ENCODE measurements at places on chromosomes 16 and 17.
A peak's percentile ranks its signal among the peaks of the same experiment; 100 is the strongest.

GRCh38 chr17:28725166-28725659 lies 820 bp downstream of the TLCD1 start:
- H3K36me3 ChIP-seq, result peaks cover 46% of the 10 kb centered on the region
- DNase-seq, result no peak
- no peaks in the 10 kb centered on the region for H3K27me3 ChIP-seq

GRCh38 chr16:2095315-2095853 lies 40.3 kb downstream of the PKD1 start:
- peaks cover 70% of the 10 kb centered on the region for H3K36me3 ChIP-seq
- no peak overlapping the region for H3K4me3 ChIP-seq
- no peaks in the 10 kb centered on the region for H3K4me1 ChIP-seq
- no peak for DNase-seq
- no peak overlapping the region for H3K27ac ChIP-seq
- no peaks in the 10 kb centered on the region for H3K27me3 ChIP-seq

DNA sequence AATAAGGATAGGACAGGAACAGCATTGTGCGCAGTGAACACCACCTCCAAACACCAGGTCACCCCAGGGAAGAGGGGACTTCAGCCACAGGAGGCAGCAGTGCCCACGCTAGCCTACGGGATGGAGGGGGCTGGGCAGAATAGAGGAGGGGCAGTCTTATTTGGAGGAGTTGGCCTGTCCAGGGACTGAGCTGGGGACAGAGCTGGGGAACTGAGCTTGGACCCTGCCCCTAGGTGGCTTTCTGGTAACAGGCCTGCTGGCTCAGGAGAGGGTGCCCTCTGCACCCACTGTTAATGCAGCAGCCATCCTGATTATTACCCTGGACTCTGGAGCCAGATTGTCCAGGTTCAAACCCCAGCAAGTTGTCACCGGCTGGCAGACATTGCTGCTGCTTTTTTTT lies 9.3 kb downstream of the CCDC102A start:
- no peak overlapping the region for H3K27ac ChIP-seq
- no peak overlapping the region for H3K4me3 ChIP-seq
- no peaks in the 10 kb centered on the region for H3K27me3 ChIP-seq
- peaks cover 41% of the 10 kb centered on the region for H3K4me1 ChIP-seq

DNA sequence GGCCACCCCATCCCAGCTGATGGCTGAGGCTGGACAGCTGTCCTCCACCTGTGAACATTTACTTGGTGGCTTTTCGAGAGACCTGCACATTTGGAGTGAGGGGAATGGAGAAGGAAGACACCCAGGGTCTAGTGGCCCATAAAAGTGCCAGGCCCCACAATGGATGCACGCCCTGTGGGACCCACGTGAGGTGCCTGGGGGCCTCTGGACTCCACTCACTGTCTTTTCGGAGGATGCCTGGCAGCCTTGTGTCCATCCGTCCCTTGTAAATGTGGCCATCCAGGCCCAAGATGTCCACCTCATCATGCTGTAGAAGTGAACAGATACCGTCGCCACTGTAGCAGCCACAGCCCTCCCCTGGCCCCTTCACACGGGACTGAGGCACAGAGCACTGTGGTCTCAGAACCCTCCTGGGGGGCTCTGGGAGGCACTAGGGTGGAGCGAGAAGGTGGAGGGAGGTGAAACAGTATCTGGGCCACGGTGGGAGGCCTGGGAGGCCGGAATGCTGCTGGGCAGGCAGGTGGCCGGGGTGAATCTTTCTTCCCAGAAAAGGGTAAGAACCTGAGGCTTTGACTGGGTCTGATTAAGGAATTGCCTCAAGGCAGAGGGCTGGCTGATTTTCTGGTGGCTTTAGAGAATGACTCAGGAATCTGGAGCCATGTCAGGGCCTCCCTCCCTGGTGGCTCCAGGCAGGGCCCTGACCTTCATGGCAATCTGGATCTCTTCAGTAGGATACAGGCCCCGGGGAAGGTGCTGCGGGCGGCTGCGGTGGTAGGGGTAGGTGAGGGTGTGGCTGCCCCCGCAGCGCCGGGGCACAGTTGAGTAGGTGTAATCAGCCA lies 11.5 kb downstream of the UBALD2 start:
- peaks cover 18% of the 10 kb centered on the region for H3K4me1 ChIP-seq
- no peaks in the 10 kb centered on the region for H3K36me3 ChIP-seq
- H3K27me3 ChIP-seq, result no peaks in the 10 kb centered on the region
- no peak overlapping the region for H3K4me3 ChIP-seq
- no peak for DNase-seq

- DNase-seq, result no peak
- H3K4me1 ChIP-seq, result peaks cover 5% of the 10 kb centered on the region
- no peak overlapping the region for H3K27ac ChIP-seq
- no peak overlapping the region for H3K4me3 ChIP-seq
- H3K27me3 ChIP-seq, result no peaks in the 10 kb centered on the region
These were observed 13.3 kb downstream of the TSPOAP1 start for GRCh38 chr17:58315281-58315711.

DNA sequence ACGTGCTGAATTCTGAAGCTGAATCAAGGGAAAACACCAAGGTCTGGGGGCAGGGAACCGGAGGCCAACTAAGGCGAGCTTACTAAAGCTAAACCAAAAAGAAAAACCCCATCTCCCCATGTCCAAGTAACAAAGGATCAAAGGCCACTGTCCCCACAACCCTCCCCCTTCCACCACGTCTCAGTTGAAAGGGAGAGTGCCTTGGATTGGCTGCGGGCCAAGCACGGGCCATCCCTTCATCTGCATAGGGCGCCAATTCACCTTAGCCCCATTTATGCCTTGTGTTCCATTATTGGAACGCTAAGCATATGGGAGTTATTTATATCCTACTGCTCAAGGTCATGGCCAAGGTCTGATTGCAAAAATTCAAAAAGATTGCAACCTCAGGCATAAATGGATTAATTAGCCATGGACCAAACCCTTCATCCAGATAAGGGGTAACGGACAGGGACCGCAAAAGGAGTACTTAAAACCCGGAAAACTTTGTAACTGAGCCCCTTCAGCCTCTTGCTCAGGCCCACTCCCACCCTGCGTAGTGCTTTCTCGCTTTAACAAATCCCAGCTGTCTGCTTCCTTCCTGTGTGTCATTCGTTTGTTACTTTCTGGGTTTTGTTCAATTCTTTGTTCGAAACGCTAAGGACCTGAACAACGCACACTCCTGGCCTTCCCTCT lies 740 bp upstream of the ATP6V0D1 start:
- peaks cover 29% of the 10 kb centered on the region for H3K4me1 ChIP-seq
- peaks cover 15% of the 10 kb centered on the region for H3K36me3 ChIP-seq
- H3K27ac ChIP-seq, result peak overlapping the region; percentile 89
- DNase-seq, result no peak
- no peaks in the 10 kb centered on the region for H3K27me3 ChIP-seq
- peak overlapping the region; percentile 96 for H3K4me3 ChIP-seq

- H3K36me3 ChIP-seq, result no peaks in the 10 kb centered on the region
- H3K27ac ChIP-seq, result no peak overlapping the region
- H3K4me3 ChIP-seq, result no peak overlapping the region
- peaks cover 9% of the 10 kb centered on the region for H3K4me1 ChIP-seq
These were observed 2.2 kb downstream of the CRISPLD2 start for GRCh38 chr16:84821728-84822689.

All from thymus (tissue), 14 donors.